ENCODE measurements at places on chromosomes 3 and 15.

DNA sequence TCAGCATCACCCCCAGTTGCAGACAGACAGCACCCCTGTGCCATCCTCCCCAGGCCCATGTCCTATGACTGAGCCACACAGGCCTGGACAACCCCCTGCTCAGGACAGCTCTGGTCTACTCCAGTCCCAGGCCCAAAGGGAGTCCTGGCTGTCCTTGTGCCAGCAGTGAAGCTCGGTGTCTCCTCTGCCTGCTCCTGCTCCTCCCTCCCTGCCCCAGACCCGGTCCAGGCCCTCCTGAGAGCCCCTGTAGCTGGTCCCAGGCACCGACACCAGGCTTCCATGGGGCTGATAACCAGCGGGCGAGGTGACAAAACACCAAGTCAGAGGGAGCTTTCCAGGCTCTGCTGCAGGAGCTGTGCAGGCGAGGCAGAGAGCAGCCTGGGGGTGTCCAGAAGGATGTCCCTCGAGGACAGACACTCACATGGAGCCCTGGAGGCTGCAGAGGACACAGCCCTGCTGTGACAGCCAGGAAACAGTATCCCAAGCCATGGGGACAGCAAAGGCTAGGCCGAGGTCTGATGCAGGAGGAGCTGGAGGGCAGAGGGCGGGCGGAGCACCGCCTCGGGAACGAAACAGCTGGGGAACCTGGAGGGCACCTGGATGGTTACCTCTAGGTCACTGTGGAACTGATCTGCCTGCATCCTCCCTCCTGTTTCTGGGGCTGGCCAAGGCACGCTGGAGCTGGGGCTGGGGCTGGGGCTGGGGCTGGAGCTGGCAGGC lies 103.8 kb upstream of the PRR20G start:
- no peak for DNase-seq

- no peak for DNase-seq
Observed at GRCh38 chr3:162992741-162993140, 1496.1 kb downstream of the OTOL1 start.

DNA sequence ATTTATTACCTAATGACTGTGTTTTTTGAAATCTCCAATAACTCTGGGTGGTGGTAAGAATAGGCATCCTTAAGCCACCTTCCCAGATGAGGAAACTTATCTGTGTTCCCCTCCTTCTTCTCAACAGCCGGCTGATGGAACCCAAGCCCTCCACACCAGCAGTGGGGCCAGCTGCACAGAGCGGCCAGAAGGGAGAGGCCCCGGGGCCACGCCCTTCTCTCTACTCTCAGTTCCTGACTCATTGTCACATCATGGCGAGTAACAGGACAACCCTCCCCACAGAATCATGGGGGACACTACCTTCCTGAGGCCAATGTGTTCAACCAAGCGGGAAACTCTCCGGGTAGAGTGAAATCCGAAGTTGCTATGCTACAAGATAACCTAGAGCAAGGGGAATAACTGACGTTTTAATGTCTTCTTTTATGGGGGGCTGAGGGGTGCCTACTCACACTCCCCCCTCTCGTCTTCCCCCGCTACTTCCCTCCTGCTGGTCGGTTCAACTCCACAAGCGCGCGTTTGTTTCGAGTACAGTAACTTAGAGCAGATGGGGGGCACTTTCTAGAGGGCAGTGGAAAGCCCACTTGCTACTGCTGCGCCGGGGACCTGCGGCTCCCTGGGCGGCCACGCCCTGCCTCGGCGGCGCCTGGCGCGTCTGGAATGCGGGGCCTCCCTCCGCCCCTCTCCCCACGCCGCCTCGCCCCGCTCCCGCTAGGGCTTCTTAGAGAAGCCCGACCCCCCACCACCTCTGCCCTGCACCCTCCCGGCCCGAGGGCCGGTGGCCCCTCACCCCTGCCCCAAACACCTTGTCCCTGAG lies 621 bp downstream of the ANXA2 start:
- peak; percentile 68 for DNase-seq

DNA sequence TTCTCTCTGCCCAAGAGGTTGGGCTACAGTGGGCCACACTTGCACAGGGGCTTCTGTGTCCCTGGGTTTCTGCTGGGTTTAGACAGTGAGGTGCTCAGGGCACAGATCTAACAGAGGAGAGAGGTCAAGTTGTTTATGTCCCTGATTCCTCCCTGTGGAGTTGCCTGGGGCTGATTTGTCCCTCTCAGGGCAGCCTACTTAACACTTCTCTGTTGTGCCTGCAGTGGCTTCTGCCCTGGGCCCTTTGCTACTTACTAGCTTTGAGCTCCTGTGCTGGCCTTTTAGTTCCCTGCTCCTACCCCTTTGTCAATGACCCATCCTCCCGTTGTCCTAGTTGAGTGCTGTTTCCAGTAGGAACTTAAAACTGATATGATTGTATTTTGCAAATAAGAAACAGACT lies 114.0 kb upstream of the RGMA start:
- no peak for DNase-seq

DNA sequence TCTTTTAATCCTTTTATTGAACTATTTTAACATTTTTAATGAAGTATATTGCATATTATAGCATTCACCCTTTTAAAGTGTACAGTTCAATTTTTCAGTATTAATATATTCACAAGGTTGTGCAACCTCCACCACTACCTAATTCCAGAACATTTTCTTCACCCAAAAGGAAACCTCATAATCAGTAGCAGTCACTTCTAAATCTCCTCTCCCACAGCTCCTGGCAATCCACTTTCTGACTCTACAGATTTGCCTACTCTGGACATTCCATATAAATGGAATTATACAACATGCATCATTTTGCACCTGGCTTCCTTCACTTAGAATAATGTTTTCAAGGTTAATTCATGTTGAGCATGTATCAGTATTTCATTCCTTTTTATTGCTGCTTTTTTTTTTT lies 55.0 kb upstream of the HRH1 start:
- no peak for DNase-seq

- DNase-seq, result no peak
Observed at GRCh38 chr15:42085236-42085605, 9.1 kb downstream of the PLA2G4D start.

DNA sequence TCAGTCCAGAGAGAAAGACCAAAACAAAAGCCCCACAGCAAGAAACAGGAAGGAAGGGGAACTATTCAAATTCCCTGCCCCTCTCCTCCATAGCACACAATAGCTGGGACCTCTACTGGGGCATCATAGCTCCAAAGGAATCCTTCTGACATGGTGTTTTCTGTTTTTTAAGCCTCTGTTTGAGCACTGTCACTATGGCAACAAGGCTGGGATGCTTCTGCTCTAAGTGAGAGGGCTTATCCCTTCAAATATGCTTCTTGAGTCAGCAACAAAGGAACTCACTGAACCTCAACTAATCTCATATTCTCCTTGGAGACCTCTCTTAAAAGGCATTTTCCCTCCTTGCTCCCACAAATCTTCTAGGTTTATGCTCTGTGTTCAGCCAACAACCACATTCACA lies 40.5 kb downstream of the MYLK start:
- DNase-seq, result no peak

DNA sequence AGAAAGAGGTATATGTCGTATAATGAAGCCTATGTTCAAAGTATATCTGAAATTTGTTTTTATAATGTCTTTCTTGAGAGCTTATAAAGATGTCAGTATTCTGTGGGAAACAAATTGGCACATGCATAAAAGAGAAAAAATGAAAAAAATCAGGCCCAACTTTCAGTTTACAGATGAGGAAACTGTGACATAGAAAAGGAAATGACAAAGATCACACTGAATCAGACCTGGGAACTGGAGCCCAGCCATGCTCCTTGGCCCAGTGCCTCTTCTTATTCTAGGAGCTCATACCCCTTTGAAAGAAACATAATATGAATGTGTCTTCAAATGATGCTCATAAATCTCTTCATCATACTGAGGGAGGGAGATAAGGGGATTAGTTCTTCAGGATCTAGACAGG lies 48.4 kb downstream of the TMEM44 start:
- DNase-seq, result peak; percentile 52

- DNase-seq, result peak; percentile 19
Observed at GRCh38 chr3:115517457-115518050, 105.8 kb upstream of the GAP43 start.

DNA sequence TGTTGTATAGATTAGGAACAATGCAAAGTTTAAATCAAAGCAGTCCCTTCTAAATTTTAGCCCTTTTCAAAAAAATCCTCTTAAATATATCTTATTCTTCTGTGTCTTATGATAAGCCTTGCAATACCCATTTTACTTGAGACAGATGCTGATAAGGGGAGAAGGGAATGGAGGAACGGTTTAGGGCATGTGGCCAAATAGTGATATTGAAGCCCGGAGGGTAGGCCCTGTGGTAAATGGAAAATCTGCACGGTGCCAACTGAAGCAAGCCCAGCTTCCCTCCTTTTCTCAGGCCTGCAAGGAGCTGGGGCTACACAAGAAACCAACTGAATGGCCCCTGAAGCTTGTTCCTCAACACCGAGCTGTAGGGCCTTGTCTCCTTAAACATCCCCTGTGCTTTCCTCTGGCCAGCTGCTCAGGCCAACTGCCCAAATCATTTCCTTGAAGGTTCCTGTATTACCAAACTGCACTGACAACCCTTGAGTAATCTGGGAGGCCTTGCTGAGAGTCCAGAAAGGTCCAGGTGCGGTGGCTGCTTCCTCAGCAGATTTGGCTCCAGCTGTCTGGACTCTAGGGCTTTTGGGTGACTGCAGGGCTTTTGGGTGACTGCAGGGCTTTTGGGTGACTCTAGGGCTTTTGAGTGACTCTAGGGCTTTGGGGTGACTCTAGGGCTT lies 67.2 kb downstream of the NCEH1 start:
- DNase-seq, result no peak

DNA sequence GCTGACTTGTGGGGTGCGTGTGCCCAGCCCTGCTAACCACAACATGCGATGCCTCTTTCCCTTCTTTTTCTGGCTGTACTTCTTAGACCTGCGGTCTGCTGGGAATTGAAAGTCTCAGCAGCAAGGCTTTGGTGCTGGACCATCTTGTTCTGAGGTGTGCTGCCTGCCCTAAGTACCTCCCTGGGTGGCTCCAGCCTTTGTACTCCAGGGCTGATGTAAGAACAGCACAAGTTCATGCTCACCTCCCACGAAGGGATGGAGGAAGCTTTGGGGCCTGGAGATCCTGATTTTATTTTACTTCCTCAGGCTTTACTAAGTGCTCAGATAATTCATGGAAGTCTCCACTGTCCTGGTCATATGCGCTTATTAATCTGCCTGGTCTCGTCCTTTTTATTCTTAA lies 28.9 kb downstream of the FAM43A start:
- DNase-seq, result no peak

DNA sequence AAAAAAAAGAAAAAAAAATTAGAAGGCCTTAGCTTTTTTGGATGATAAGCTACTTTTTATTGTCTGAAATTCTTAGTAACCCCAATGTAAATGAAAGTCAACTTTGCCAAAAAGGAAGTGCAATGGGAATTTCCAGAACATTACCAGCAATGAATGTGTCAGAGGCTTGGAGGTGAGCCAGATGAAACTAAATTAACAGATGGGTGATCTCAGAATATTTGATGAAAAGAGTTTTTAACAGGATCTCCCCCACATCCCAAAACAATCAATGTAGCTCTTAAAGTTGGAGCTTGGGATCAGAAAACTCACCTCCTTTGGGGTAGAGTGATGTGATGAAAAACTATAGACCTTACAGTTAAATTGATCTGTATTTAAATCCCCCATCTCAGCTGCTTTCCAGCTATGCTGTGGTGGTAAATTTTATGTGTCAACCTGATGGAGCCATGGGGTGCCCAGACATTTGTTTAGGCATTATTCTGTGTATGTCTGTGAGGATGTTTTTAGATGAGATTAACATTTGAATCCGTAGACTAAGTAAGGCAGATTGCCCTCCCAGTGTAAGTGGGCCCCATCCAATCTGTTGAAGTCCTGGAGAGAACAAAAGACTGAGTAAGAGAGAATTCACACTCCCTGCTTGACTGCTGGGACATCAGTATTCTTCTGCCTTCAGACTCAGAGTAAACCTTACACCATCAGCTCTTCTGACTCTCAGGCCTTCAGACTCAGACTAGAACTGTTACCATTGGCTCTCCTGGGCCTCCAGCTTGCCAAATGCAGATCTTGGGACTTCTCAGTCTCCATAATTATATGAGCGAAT lies 84.3 kb upstream of the TNFSF10 start:
- no peak for DNase-seq

- no peak for DNase-seq
Observed at GRCh38 chr3:1056744-1057143, 36.1 kb upstream of the CNTN6 start.

GRCh38 chr15:65559941-65560340 lies 29.7 kb downstream of the HACD3 start:
- DNase-seq, result no peak

DNA sequence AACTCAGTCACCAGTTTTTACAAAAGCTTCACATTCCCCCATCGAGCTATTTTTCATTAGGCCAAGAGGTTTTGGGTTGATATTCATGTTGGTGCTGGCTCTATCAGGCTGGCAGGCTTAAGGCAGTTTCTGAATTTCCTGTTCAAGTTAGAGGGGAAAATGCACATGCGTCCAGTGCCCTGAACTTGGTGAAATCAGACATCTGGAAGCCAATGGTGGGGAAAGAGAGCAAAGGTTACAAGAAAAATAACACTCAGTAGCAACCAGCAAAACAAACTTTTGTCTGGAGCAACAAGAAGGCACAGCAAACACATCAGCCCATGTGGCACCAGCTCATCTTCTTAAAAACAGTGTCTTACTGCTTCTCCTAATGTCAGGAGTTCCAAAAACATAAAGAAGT lies 155.6 kb upstream of the TSC22D2 start:
- DNase-seq, result no peak

- no peak for DNase-seq
Observed at GRCh38 chr3:46845397-46845859, 17.8 kb downstream of the MYL3 start.

- DNase-seq, result no peak
Observed at GRCh38 chr3:116046350-116046749, 398.9 kb downstream of the LSAMP start.

- DNase-seq, result no peak
Observed at GRCh38 chr3:50441424-50442217, 61.8 kb downstream of the CACNA2D2 start.

DNA sequence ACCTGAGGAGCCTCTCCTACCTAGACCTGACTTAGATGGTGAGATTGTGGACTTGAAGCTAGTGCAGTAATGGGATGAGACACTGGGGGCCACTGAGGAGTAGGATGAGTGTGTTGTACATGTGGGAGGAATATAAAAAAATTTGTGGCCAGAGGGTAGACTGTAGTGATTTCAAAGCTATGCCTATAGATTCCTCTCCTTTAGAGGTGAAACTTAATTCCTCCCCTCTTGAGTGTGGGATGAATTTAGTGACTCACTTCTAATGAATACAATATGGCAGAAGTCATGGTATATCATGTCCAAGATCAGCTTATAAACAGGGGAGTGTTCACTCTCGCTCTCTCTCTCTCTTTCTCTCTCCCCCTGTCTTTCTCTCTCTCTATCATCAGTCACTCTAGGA lies 6.7 kb downstream of the ZNF860 start:
- DNase-seq, result no peak

- DNase-seq, result peak; percentile 28
Observed at GRCh38 chr3:108489776-108490175, 20.6 kb downstream of the MYH15 start.

DNA sequence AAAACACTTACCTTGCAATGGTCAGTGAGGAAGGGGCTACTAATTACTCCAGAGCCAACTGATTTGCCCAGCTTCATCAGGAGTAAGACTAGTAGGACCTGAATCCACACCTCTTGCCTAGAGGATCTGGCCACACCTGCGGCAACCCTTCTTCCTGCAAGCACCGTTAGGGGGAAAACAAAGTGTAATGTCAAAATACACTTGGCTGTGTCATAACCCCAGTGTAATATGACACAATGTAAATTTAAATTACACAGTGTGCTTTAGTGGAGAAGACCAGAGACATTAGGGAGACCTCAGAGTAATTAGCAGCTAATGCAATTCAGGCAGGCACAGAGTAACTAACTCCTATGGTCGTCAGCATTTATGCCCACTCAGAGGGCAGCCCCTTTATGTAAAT lies 308.5 kb upstream of the ARRDC4 start:
- no peak for DNase-seq

Data from activated CD4-positive, alpha-beta T cell treated with anti-CD3 and anti-CD28 coated beads for 48 hours (primary cell).